ENCODE measurements at places on chromosomes 11 and 22. TPM values are rescaled to one million over a fixed set of nuclear protein-coding genes. Genes with fewer than 3 reads are reported as not detected.

Gene FERMT3
- total RNA-seq, result 1.6 TPM

Gene MALAT1
- total RNA-seq, result 39.4 TPM

Gene MTMR2
- 17.8 TPM for total RNA-seq

Gene CCDC88B
- total RNA-seq, result 12.9 TPM

Gene RFPL2
- 0.30 TPM for total RNA-seq
